Endothelial cell of umbilical vein (primary cell): ENCODE measurements at places on chromosomes 7 and 10. TPM values are rescaled to one million over a fixed set of nuclear protein-coding genes. Genes with fewer than 3 reads are reported as not detected.

The ANLN gene
- polyA plus RNA-seq: 16.9 and 28.5 TPM in 2 replicates

The HERPUD2 gene
- polyA plus RNA-seq: 42.0 and 59.5 TPM in 2 replicates

The ELN gene
- polyA plus RNA-seq: 2.6 and 3.1 TPM in 2 replicates

The CH25H gene
- 0.29 and 0.30 TPM in 2 replicates for polyA plus RNA-seq

The PVRIG gene
- not detected in 2 replicates for polyA plus RNA-seq

The UPK3BL1 gene
- polyA plus RNA-seq: 17.8 and 20.3 TPM in 2 replicates

DNA sequence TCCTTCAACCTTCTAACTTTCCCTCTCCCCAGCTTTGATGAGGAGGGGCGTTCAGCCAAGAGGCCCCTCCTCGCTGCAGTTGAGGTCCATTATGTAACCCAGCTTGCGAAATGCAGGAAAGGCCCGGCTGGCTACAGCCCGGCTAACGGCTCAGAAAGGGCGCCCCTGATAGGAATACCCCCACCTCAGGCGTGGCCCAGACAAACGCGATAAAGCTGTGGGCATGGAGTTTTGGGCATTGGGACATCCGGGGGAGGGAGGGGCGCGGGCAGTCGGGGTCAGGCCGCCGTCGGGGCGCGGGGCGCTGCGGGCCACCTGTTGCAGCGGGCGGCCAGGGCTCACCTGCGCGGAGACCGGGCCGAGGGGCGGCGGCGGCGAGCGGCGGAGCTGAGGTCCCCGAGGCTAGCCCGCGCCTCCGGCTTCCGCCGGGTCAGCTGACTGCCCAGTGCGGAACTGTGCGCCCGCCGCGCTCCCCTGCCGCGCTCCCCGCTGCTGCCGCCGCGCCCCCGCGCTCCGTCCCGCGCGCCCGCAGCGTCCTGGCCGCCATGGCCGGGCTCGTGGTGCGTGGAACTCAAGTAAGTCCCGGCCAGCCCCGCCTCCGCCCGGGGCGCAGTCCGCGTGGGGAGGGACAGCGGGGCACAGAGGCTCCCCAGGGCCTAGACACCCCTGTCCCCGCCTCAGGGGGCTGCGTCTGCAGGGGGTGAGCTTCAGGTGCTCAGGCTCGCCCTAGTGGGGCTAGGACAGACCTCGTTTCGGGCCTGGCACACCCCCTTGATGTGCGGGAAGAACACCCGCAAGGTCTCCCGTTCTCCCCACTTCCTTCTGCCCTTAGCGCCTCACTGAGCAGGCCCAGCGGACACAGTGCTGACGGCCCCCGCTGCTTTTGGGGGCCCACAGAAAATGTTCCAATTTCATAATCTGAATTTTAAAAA is at the start of gene LRMDA:
TSS of gene LRMDA (plus strand) at position 445 of the 932 bp plus-strand sequence.
- DNase-seq: no peak

GRCh38 chr7:6447581-6448199 is at the start of gene DAGLB:
Gene DAGLB (minus strand): TSS chr7:6447954. CDS start chr7:6447842, 112 bp downstream.
- DNase-seq: peak; percentile 95

GRCh38 chr7:91347290-91347689 is 83.1 kb downstream of the FZD1 start:
- DNase-seq: peak; percentile 93

DNA sequence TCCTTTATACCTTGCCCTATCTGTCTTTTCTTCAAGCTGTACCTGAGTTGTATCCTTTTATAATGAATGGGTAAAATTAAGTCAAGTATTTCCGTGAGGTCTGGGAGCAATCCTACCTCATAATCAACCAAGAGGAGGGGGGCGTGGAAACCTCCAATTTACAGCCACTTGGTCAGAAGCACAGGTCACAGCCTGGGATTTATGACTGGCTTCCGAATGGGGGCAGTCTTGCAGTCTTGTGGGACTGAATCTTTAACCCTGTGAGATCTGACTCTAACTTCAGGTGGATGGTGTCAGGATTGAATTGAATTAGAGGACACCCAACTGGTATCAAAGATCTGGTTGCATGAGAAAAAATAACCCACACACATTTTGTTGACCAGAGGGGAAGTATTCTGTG is 23.5 kb upstream of the KCNMA1 start:
- DNase-seq: no peak

GRCh38 chr7:27992755-27993493 is 187.7 kb downstream of the JAZF1 start:
- no peak for DNase-seq

GRCh38 chr7:2544541-2545188 is 10.7 kb downstream of the BRAT1 start:
- DNase-seq: no peak

DNA sequence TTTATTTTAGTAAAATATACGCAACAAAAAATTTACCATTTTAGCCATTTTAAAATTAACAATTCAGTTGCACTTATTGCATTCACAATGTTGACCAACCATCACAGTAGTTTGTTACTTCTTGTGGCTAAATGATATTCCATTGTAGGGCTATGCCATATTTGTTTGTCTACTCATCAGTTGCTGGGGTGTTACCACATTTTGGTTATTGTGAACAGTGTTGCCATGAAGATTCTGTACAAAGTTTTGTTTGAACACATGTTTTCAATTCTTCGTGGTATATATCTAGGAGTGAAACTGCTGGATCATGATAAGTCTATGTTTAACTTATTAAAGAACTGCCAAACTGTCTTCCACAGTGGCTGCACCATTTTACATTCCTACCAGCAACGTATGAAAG is 46.3 kb upstream of the ZNF365 start:
- no peak for DNase-seq

DNA sequence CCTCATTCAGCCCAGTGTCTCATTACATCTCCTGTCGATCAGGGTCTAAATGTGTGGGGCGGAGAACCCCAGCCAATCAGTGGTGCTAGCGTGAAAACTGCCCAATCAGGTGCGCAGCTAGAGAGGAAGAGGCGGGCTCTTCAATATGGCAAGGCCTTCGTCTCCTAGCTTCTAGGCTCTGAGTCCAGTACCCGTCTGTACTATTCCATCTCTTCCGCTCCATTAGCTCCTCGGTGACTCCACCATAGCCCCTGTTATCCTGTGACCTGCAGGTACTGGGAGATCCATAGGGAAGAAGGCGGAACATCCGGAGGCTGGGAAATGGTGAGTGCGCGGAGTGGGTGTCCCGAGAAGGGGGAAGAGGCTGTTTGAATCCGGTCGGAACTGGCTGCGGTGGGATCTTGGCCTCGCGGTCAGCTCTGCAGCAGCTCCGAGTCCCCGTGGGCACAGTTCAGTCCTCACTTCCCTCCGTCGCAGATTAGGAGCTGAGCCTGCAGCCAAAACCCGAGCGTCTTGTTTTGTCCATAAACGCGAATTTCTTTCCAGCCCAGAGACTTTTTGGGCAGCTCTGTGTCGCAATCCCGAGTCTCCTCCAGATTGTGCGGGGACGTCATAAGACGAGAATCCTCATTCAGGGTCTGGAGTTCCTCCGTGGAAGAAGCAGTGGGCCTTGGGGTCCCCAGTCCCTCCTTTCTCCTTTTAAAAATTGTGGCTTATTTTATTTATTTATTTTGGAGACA is at the start of gene ZNF727:
TSS of gene ZNF727 (plus strand) at position 134 of the 740 bp plus-strand sequence. CDS start at position 322, 188 bp downstream.
- DNase-seq: no peak

GRCh38 chr10:13448216-13448615 is 80.6 kb downstream of the BEND7 start:
- DNase-seq: no peak

DNA sequence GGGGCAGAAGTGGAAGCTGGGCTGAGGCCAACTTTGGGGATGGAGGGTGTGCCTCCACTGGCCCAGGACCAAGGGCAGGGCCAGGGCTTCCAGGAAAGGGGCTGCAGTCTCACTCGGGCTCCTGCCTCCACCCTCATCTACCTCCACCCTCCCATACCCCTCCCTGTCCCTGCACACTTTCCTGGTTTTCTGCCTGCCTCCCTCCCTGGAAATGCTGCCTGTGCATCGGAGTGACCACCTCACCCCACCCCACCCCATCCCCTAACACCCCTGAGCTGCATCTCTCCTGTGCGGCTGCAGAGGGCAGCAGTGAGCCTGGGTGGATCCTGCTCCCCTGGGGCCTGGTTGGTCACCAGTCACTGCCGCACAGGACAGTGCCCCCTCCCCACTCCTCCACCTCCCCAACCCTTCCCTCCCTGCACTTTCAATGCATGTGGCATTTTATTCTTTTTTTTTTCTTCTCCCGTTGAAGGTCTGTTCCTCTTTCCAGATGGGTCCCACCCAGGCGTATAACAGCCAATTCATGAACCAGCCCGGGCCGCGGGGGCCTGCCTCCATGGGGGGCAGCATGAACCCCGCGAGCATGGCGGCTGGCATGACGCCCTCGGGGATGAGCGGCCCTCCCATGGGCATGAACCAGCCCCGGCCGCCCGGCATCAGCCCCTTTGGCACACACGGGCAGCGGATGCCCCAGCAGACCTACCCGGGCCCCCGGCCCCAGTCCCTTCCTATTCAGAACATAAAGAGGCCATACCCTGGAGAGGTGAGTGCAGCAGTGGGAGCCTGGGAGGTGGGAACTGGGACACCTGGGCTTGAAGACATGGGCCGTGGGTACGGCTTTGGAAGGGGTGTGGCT is 54.1 kb upstream of the PPIF start:
- DNase-seq: no peak

DNA sequence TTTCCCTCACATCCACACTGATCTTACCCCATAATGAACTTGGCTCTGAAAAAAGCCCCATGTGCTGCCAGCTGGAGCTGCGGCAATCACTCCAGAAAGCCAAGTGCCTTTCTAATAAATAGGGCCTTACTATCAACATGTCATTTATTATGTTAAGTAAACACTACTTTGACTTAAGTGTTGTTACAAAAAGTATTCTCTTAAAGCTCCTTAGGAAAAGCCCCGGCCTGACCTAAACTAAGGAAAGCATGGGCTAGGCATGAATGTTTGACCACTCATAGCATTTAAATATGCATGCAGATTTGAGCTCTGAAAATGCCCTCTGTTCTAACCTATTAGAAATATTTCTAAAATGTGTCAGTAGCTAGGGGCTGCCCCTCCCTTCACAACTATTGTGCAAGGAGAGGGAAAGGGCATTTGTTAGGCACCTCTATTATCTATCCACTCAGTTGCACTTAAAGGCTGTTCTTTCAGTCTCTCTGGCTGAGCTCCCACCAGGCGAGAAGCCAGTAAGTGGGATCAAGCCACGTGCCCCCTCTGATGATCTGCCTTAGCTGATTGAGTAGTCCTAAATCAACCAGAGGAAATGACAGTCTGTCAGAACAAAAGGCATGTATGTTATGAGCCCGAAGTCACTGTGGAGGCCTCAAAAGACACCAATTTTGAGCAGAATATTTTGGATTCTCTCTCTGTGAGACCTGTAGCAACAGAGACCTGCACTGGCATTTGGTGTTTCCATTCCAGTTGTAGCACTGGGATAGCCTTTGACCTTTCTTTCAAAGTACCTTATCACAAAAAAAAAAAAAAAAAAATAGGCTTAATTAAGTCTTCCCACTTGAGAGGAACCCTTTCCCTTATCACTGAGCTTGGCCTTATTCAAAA is 77.1 kb downstream of the ITGB8 start:
- peak; percentile 93 for DNase-seq

DNA sequence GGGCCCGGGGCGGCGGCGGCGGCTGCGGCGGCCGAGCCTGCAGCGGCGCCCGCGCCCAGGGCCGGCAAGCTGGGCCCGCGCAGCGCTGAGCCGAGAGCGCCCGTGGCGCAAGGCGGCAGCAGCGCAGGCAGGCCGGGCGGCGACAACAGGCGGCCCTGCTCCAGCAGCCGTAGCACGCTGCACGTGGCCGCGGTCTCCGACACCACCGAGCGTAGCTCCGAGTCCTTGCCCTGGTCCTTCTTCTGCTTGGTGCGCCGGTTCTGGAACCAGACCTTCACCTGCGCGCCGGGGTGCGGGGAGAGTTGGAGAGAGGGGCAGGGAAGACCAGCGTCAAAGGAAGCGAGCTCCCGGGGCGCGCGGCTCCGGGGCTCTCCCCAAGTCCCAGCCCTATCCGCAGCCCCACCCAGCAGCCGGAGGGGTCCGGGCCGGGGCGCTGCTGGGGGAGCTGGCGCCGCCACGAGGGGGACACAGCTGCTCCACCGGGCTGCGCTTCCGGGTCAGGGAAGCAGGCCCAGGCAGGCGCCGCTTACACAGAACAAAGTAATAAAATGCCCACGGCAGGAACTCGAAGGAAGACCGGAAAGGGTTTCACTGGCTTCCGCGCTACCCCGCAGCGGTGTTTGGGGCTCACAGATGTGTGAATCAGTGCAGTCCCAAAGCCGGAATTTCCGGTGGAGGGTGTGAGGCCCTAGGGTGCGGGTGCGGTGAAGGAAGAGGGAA is 3.6 kb downstream of the VAX1 start:
- no peak for DNase-seq

- DNase-seq: peak; percentile 5
These were observed 110.2 kb downstream of the COL13A1 start for GRCh38 chr10:69911613-69912528.

DNA sequence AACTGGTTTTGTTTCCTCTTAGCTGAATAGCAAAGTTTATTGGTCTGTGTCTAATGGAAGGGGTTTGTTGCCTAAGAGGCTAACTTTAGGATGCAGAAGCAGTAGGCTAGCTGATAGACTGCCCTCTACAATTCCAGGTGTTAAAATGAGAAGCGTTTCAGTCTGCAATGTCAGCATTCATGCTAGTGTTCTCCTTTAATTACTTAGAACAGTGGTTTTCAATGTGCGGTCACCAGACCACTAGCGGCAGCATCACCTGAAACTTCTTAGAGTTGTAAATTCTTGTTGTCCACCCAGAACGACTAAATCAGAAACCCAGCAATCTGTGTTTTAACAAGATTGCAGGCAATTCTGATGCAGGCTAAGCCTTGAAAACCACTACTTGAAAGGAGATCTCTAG is 392.9 kb downstream of the IPMK start:
- DNase-seq: no peak

DNA sequence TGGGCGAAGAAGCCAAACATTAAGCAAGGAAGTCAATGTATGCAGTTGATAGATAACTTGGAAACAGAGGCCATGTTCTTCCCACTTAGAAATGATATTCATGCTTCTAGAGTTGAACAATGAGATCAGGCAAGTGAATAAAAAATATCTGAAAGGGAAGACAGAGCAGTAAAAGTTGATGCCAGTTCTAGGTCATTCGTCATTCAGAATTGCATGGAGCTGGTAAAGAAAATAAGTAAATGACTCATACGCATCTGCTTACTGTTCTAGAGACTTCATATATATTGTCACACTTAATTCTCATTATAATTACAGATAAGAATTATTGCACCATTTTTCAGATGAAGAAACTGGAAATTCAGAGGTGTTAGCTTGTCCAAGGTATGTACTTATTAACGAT is 158.9 kb upstream of the FERD3L start:
- DNase-seq: no peak

DNA sequence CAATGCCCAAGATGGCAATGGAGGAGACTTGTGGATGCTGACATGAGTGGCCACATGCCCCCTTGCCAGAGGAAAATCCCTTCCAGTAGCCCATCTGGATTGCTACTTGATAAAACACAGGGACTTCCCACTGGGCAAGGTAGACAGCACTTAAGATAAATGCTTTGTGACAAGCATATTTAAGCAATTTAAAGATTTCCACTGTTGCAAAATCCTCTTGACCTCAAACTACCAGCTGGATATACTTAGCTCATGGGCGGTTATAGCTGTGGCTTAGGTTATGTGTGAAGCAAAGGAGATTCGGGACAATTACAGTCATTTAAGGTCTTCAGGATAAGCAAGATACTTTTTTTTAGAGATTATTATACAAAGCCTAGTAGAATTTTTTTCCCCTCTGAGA is 238.1 kb downstream of the BMPER start:
- DNase-seq: no peak
